Glutamatergic neuron (in vitro differentiated cells): ENCODE measurements at places on chromosomes 7 and 10.

DNA sequence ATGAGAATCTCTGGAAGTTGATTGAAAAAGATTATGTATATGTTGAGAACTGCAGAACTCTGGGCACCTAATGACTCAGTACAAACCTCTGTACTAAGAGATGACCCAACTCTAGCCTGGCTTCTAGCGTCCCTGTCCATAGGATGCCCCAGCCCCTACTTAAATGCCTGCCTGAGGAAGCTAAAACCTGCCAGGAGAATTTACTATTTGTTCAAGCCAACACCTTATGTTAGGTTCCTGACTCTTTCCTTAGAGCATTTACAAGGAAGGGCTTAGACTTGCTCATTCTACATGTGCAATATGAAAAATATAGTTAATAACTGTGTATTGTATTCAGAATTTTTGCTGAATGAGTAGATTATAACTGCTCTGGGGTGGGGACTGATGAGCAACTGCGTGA lies 37.5 kb upstream of the AOAH start:
- DNase-seq, result no peak

DNA sequence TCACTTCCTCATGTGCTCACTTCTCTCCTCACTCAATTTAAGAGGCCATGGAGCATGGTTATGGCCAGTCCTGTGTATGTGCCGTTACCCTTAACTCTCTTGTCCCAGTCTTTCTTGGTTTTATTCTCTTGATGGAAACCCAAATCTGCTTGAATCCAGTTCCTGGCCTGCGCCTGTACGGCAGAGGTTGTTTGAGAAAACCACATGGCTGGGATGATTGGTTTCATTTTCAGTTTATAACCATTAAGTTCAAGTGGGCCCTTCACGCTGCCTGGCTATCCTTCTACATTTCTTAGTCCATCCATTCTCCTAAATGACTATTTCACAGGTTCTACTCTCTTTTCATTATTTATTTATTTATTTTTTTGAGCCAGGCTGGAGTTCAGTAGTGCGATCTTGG lies 1.6 kb upstream of the ZNF239 start:
- DNase-seq, result no peak

DNA sequence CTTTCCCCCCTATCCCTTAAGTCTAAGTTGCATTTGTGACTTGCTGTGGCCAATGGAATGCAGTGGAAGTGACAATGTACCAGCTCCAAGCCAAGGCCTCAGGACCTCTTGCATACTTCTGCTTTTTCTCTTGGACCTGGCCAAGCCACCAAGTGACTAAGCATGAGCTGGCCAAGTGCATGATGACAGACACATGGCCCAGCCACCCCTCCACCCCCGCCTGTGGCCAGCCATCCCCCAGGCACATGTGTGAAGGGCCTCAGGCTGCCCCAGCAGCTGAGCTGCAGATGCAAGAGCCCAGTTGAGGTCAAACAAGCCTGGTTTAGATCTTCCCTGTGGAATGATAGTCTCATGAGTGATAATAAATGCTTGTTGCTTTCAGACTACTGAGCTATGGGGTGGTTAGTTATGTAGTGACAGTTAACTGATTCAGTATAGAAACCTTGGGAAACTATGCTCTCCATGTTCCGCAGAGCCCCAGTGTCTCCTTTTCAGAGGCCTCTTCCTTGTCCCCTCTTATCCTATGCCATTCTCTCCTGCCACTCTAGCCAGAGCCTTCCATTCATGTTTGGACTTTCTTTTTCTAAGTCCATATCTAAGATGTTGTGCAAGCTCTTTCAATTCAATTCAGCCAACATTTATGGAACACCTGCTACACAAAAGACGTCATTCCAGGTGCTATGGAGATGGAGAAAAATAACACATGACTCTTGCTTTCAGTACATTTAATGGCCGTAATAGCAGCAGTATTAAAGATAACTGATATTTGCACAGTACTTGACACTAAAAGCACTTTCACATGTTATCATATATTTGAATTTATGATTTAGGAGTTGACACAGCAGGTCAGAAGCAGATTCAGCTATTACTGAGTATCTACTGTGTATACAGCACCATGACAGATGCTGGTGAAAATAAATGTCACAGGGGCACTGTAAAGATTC lies 55.5 kb upstream of the LOXL4 start:
- no peak for DNase-seq

DNA sequence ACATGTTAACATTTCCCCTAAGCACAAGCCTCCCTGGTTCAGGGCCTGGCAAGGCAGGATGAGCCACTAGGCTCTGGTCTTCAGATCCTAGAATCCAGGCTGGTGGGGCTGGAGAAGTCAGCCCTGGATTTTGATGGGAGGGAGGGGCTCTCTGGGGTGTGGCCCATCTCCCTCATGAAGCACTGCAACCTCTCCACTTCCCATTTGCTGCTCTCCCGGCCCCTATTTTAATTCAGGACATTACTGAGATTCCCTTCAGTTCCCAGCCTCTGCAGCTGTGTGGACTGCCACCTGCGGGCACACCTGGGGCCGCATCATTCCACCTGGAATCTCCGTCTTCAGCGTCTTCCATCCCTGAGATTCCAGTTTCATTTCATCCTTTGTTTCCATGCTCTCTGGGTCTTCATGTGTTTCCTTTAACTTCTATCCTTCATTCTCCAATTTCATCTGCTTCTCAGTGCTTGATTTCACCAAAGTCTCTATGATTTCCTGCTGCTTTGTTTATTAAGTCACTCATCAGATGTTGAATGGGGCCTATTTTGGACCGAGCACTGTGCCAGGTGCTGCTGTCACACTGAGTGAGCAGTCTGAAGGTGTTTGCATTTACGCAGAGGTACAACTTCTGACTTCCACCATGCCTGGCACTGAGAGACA lies 253.6 kb downstream of the WDR37 start:
- DNase-seq, result no peak

DNA sequence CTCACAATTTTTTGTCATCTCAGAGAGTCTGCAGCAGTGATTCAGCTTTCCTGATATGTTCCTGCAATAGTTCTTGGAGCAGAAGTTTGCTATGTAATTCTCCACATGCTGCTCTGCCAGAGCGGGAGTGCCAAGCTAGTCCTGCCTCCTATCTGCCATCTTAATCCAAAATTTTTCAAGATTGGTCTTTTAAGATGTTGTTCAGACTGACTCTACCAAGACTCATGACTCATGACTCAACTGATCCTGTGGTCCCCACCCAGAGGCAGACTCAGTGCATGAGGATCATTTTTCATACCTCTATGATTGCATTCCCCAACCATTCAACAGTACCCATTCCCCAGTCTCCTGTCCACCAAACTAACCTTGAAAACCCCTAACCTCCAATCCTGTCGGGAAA lies 470.8 kb downstream of the INHBA start:
- no peak for DNase-seq

GRCh38 chr7:101870361-101871062 lies 53.1 kb downstream of the CUX1 start:
- no peak for DNase-seq

DNA sequence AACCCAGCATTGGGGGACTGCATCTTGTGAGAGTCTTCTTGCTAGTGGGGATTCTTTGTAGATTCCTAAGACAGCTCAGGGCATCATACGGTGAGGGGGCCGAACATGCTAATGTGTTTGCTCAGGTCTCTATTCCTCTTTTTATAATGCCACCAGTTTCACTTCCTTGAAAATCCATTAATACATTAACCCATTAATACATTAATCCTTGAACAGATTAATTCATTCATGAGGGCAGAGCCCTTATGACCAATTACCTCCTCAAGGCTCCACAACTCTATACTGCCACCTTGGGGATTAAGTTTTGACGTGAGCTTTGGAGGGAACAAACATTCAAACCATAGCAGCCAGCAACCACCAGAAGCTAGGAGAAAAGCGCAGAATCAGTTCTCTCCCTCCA lies 67.2 kb upstream of the POT1 start:
- no peak for DNase-seq

- no peak for DNase-seq
Measured at GRCh38 chr10:61821153-61821552, 80.3 kb upstream of the ARID5B start.

- no peak for DNase-seq
Measured at GRCh38 chr7:44215531-44215930, 14.8 kb downstream of the YKT6 start.

- no peak for DNase-seq
Measured at GRCh38 chr10:114681542-114681941, 23.5 kb upstream of the ABLIM1 start.

DNA sequence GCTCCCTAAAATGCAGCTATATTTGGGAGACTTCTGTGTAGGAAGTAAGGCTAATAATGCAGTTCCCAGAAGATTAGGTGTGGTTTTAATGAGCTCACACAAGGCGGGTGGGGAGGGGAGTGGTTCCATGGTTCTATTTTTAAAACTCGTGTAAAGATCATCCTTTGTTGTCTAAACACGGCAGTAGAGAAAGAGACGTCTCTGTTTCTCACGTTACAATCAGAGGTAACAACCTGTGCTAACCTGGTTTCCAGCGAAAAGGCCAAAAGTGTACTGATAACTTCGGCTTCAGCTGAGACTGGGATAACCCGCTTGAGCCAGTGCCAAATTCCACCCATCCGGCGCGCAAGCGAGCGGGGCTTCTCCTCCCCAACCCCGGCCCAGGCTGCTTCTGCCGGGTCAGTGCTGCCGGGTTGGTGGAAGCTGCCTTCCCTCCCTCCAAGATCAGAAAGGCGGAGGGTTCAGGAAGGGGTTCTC lies 2.5 kb upstream of the MAP3K8 start:
- no peak for DNase-seq

DNA sequence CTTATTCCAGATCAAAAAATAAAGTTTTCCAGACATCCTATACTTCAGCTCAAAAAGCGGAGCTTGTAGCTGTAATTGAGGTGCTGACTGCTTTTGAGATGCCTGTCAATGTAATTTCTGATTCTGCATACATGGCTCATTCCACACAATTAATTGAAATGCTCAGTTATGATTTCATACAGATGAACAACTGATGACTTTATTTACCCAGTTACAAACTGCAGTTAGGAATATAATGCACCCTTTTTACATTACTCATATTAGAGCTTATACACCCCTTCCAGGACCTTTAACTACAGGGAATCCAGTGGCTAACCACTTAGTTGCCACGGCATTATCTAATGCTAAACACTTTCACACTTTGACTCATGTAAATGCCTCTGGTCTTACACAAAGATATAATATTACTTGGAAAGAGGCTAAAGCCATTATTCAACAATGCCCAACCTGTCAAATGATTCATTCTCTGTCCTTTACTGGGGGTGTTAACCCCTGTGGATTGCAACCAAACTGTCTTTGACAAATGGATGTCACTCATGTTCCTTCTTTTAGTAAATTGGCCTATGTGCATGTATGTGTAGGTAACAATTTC lies 147.3 kb downstream of the ZNF33B start:
- no peak for DNase-seq

- DNase-seq, result no peak
Measured at GRCh38 chr10:86937502-86938154, 19.8 kb downstream of the MMRN2 start.

GRCh38 chr10:117271427-117271826 lies 30.5 kb downstream of the SLC18A2 start:
- DNase-seq, result no peak

- no peak for DNase-seq
Measured at GRCh38 chr10:69709366-69709941, 79.4 kb downstream of the FAM241B start.

DNA sequence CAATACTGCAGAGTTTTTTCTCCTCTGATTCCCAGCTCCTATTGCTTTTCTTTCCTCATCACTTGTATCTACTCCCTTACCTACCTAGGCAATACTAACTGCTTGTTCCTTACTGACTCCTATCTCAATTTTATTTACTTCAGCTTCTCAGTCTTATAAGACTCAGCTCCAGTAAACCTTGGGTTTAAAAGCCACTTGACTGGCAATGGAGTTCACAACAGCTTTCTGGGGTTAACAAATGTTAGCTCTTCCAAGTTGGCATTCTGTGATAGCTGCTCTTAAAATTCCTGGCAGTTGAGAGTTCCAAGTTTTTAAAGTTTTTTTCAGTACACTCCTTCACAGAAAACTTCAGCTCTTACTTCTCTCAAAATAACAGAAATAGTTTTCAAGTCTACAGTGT lies 14.2 kb downstream of the ATAD1 start:
- no peak for DNase-seq

GRCh38 chr7:91993976-91994375 lies 53.3 kb downstream of the AKAP9 start:
- no peak for DNase-seq

DNA sequence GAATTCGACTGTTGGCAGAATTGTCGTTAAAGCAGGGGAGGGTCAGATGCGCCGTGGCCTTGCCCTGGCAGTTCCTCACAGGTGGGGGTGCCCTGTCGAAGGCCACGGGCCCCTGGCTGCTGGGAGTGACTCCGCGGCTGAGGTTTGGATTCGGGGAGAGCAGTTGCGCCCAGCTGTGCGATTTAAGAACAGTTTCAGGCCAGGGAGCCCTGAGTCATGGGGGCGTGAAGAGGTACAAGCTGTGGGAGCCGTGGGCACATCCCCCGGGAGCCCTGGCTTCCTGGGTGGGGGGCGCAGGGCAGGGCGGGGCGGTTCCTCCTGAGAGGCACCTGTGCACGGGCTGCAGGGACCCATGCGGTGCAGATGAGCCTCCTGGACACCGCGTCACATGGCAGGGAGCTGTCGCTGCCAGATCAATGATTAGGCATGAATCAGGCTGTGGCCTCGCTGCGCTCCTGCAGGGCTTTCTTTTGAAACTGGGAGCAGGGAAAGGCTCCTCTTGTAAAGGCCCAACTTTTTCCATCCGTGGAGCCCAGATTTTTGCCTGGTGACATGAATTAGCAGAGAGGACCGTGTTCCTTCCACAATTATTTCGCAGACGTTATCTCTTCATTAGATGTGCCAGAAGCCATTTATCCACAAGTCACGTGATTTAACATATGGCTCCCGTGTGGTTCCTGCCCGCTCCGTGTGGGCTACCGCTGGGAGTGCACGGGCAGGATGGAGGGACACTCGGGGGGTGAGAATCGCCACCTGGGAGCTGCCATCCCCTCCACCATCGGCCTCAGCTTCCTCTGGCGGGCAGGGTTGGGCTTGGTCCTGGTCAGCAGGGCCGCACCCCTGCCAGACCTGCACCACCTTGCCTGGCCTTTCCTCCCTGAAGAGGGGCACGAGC lies 918 bp downstream of the PWWP2B start:
- DNase-seq, result peak; percentile 75

DNA sequence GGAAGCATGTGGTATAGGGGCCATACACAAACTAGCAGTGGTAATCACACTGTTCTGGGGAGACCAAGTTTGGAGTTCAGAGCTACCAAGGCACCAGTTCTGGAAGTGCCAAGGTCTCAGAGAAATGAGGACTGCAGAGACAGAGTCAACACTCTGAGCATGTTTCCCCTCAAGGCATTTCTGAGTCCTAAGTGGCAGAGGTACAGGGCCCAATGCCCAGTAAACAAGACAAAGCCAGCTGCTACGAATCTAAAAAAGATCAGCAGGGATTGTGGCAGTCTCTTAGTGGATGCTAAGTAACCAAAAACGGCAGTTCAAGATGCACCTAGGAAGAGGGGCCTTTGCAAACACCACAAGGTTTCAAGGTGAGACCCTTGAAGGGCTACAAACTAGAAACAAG lies 271.9 kb downstream of the TNS3 start:
- DNase-seq, result no peak

GRCh38 chr10:127798111-127798510 lies 61.1 kb downstream of the FOXI2 start:
- no peak for DNase-seq

GRCh38 chr10:111506266-111507034 lies 429.6 kb downstream of the ADRA2A start:
- DNase-seq, result no peak
